ENCODE measurements at places on chromosomes 1 and 21.
A peak's percentile ranks its signal among the peaks of the same experiment; 100 is the strongest.

GRCh38 chr1:48066936-48067335, 69.8 kb upstream of the TRABD2B start:
- no peak for DNase-seq

DNA sequence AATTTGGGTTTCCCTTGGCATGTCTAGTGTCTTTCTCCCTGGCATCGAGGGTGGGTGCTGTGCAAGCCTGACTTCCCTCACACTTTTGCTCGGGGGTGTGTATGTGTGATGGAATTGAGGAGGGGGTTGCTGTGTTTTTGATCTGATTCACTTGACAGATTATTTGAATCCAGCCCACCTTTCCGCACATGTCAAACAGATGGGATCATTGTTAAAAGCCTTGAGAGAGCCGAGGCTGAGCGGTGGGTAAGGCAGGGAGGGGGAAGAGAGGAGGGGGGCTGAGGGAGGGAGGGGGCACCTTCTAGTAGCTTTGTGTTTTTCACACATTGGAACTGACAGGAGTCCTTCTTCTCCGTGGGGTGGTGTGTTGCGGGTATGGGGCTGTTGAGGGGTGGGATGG, 90.0 kb downstream of the PAPPA2 start:
- DNase-seq, result no peak

- DNase-seq, result no peak
Observed at GRCh38 chr1:240608707-240609106, 3.2 kb downstream of the GREM2 start.

GRCh38 chr1:248114890-248115289, 19.9 kb downstream of the OR2L13 start:
- no peak for DNase-seq

- no peak for DNase-seq
Observed at GRCh38 chr1:205373022-205373797, 16.5 kb upstream of the KLHDC8A start.

- peak; percentile 95 for DNase-seq
Observed at GRCh38 chr1:198158735-198159589, 2.2 kb downstream of the NEK7 start.

DNA sequence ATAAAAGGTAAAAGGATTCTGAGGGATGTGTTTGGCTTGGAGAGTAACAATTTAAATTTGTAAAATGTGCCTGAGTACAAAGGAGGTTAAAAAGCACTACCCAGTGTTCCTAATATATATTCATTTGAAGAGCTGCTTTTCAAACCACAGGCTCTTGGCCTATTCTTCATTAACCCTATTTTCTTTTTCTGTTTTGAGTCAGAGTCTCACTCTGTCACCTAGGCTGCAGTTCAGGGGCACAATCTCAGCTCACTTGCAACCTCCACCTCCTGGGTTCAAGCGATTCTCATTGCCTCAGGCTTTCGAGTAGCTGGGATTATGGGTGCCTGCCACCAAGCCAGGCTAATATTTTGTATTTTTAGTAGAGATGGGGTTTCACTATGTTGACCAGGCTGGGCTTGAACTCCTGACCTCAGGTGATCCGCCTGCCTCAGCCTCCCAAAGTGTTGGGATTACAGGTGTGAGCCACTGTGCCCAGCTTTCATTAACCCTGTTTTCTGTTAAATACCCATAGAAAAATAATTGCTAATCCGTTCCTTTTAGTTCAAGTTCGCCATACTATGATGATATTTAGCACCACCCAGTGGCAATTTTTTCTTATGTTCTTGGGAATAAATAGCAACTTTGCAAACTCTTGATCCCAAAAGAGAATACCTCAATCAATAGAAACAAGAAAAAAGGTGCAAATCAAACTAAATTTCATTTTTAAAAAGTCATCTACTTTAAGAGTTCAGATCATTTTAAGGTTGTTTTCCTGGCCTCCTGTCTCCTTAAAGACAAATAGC, 30.5 kb downstream of the ZBTB8OS start:
- DNase-seq, result no peak

- no peak for DNase-seq
Observed at GRCh38 chr1:164709126-164709525, 150.1 kb downstream of the PBX1 start.

DNA sequence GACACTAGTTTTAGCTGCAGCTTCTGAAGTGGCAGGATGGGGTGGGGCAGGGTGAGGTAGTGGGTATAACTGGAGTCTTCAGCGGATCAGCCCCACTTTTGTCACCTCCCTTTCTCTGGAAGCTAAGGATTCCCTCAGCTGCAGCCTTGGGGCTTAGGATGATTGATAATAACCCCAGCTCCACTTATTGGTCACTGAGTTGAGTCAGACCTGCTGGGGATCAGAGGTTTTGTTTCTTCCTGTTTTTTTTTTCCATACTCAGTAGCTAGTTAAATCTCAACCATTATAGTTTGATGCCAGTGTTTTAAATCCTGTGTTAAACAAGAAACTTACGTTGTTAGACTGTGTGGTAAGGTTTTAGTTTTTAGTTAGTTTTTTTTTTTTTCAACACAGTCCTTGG, 57.2 kb downstream of the LAMC1 start:
- DNase-seq, result no peak

- DNase-seq, result no peak
Observed at GRCh38 chr1:6358757-6359201, 34.8 kb downstream of the ACOT7 start.

DNA sequence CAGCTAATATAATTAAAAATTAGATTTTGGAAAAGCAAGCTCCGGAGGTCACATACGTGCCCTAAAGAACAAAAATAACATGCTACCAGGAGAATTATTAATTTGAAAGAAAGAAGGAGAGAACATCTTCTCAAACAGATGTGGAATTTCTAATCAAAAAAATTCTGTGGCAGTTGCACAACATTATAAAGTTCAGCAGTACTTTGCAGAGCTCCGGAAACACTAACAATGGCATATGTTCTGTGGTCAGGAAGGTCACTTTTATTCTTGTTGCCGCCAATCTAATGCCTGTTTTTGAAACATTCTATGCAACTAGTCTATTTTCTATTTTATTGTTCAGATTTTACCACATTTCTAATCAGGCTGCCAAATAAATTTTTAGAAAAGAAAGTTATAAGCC, 186.8 kb downstream of the SMYD3 start:
- no peak for DNase-seq

DNA sequence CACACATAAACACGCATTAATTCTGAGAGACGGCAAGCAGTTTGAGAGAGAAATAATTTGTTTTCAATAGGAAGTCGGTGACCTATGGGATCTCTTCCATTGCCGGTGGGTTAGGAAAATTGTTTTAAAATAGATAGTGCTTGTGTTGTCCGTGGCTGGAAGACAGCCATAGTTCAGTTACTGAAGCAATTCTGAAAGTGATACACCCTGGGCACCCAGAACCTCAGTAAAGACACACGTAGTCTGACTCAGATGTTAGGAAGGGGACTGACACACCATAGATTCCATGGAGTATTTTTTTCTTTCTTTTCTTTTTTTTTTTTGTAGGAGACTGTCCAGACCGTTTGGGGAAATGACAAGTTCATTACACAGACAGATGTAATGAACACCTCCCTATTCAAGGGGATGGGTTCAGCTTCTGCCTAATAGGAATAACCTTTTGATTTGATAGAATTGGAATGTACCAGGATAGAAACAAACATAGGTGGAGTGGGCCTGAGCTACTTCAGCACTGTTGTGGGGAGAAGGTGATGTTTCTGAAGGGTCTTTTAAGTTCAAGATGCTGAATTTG, 1.6 kb downstream of the C1orf21 start:
- DNase-seq, result no peak

DNA sequence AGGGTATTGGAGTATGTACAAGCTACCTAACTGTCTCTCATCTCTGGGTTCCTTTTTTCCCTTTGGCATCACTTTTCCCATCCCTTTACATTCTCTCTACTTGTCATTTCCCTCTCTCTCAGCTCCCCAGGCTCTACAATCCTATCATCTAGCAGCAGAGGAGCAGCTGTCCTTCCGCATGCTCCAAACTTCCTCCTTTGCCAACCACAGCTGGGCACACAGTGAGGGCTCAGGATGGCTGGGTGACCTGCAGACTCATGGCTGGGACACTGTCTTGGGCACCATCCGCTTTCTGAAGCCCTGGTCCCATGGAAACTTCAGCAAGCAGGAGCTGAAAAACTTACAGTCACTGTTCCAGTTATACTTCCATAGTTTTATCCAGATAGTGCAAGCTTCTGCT, 561 bp downstream of the CD1E start:
- DNase-seq, result no peak

- DNase-seq, result no peak
Observed at GRCh38 chr1:112418099-112418892, 22.3 kb downstream of the CTTNBP2NL start.

- no peak for DNase-seq
Observed at GRCh38 chr1:33337441-33337840, 16.5 kb upstream of the A3GALT2 start.

- no peak for DNase-seq
Observed at GRCh38 chr1:74908797-74909196, 175.8 kb downstream of the TYW3 start.

- DNase-seq, result no peak
Observed at GRCh38 chr21:31236528-31236927, 107.5 kb downstream of the TIAM1 start.

GRCh38 chr21:37166733-37167132, 93.7 kb downstream of the TTC3 start:
- DNase-seq, result no peak

- DNase-seq, result no peak
Observed at GRCh38 chr1:183910845-183911244, 105.9 kb downstream of the RGL1 start.

- DNase-seq, result no peak
Observed at GRCh38 chr21:46412521-46413364, 45.9 kb upstream of the DIP2A start.

Measured in H1 (cell line).